ENCODE measurements at places on chromosomes 2 and 18.

DNA sequence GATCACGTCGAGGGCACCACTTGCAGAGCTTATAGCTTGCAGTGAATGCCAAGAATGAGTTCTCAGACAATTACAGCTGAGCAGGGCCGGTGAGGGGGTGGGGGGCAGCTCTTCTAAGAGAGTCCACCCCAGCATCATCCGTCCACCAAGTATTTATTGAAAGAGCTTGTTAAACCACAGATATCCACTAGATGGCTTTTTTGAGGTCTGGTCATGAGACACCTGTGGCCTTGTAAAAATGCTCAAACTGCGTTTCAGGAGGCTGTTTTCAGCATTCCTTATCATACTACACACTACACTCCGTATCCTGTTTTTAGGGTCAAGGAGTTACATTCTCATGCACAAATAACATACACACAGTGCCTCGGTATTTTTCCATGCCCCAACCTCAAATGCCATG is 51.5 kb downstream of the DNAJC10 start:
- DNase-seq = no peak

GRCh38 chr2:15449556-15450236 is 111.4 kb downstream of the NBAS start:
- DNase-seq = no peak

DNA sequence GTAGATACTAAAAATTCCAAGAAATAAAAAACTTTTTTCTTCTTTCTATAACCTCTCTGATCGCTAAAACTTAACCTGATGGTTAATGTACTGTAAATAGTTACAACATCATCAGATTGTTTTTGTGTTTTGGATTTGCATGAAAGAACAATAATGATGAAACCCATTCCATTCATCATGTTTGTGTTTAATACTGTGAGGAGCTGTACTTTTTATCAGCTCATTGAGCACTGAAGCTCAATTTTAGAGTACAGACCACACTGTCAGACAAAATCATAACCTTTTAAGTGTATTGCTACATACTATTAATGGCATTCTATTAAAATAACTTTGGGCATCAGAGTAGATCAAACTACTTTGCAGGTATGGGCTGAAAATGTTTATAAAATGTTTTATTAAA is 14.8 kb upstream of the BBS5 start:
- DNase-seq = no peak

- no peak for DNase-seq
These were observed at the start of gene SLC38A11 for GRCh38 chr2:164954954-164955701. SLC38A11 (minus strand) TSS chr2:164955525; CDS start chr2:164955247, 278 bp downstream.

DNA sequence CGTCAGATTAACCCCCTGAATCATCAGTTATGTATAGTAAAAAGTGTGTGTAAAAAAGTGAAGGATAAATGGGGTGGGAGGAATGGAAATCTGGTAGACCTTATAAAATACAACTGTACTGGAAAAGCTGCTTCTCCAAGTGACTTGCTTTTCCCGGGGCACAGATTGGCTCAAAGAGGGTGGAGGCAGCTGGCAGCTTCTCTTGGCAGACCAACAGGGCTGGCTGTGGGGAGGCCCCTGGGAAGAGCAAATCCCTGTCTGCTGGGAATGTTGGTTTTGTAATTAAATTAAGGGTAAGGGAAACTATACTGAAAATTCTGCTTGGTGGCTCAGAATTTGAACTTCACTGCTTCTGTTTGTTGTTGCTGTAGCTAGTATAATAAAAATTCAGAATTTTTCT is 154.2 kb upstream of the DLX2 start:
- DNase-seq = no peak

- DNase-seq = no peak
These were observed 421.4 kb upstream of the UBE2E3 start for GRCh38 chr2:180559038-180559437.

DNA sequence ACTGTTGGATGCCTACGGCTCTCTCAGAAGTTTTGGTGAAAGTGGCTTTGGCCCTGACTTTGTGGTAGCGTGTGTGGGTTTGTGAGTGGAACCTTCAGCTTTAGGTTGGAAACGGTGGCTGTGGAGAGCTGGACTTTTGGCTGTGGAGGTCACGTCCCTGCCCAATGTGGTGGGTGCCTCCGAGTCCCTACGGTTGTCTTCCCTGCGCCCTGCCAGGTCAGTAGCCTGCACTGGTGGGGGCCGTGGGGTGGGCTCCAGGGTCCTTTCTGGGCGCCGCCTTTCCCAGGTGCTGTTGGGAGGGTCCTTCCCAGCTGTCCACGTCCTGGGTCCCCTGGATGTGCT is 11.1 kb downstream of the COLEC11 start:
- DNase-seq = no peak

DNA sequence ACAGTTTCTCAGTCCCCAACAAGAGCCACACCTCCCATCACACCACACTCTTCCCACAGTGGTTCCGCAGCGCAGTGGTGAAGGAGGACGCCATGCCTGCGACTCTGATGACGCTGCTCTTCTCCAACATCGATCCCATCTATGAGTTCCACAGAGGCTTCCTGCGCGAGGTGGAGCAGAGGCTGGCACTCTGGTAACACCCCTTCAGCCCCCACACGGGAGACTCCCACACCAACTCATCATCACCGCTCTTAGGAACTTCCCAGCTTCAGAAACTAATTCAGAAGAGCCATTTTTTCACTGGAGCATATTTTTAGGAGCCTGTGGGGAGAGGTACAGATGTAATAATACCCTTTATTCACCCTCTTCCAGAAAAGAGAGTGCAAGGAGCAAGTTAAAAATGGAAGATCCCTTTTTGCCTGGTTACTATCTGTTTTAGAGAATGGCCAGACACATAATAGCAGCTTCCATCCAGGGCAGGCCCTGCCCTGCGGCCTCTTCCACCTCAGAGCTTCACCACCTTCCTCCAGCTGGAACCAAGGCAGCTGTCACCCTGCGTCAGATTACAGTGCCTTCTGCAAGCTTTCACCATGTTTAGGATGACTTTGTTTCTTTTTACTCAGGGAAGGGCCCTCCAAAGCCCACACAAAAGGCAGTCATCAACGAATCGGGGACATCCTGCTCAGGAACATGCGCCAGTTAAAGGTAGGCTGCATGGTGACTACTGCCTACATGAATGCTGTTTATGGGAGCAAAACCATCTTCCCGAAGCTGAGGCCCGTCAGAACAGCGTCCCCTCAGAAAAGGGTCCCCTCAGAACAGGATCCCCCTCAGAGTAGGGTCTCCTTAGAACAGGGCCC is 44.9 kb downstream of the STK25 start:
- no peak for DNase-seq

DNA sequence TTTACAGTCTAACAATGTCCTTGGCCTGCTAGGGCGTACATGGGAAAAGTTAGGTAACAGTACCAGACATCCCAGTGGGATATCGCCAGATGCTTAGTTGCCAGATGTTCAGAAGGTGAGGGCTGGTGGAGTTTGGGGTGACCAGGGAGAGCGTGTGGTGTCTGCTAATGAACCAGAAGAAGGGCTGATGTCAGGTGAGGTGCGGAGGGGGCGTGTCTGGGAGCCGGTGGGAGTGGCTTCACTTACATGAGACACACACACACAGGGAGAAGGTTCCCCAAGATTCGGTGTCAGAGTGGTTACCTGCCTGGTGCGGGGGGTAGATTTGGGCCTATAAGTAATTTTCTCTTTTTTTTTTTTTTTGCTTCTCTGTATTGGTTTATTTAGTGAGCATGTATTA is 12.2 kb downstream of the RAB31 start:
- no peak for DNase-seq

- DNase-seq = no peak
These were observed 66.4 kb upstream of the TANC1 start for GRCh38 chr2:158902005-158902398.

GRCh38 chr2:226956659-226957058 is 120.8 kb downstream of the RHBDD1 start:
- DNase-seq = no peak

DNA sequence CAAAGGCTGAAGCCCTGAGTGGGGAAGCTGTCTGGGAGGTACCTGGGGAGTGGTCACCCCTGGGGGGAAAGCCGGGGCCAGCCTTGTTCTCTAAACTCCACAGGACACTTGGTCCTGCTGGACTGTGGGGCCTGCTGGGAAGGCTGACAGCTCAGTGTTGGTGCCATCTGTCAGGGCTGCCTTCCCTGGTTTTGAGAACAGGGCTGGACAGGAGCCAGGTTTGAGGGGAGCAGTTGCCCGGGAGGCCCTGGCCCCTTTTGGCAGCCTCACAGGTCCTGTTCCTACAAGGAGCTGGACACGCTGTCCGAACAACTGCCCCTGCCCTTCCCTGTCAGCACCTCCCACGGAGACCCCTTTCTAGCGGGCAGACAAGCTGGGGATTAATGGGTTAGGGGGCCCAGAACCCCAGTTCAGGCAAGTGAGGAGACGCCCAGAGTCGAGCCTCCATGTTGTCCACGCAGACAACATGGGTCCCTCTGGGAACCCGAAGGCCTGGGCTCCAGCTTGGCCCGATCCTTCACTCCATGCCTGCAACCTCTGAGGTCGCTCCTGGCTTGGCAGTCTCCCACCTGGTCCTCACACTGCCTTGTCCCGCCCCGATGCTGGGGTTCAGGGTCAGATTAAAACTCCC is 40.8 kb downstream of the ATOH8 start:
- DNase-seq = no peak
